ENCODE measurements at places on chromosomes 7 and 10. TPM values are rescaled to one million over a fixed set of nuclear protein-coding genes. Genes with fewer than 3 reads are reported as not detected.

The NCAPG2 gene
- 35.0 TPM for total RNA-seq

The SLC13A4 gene
- total RNA-seq, result 3.3 TPM

The HHEX gene
- 0.49 TPM for total RNA-seq

The CAMK2B gene
- total RNA-seq, result 6.4 TPM

The IDI2 gene
- not detected for total RNA-seq

The LEP gene
- total RNA-seq, result under 0.01 TPM

The OR6V1 gene
- not detected for total RNA-seq

The TRIM50 gene
- not detected for total RNA-seq

The RADIL gene
- 0.25 TPM for total RNA-seq

The LRRC17 gene
- 95.6 TPM for total RNA-seq

The PILRA gene
- 0.27 TPM for total RNA-seq

The ABI1 gene
- 18.6 TPM for total RNA-seq

The LRRC4 gene
- total RNA-seq, result not detected

The FHIP2A gene
- 36.6 TPM for total RNA-seq

The COL1A2 gene
- 32,213 TPM for total RNA-seq

The OR13A1 gene
- not detected for total RNA-seq

The GJC3 gene
- not detected for total RNA-seq

The TMEM72 gene
- not detected for total RNA-seq

The HMX2 gene
- total RNA-seq, result not detected

The UCN3 gene
- total RNA-seq, result not detected

The GJD4 gene
- not detected for total RNA-seq

The OR2A42 gene
- total RNA-seq, result not detected

The COL28A1 gene
- total RNA-seq, result 0.09 TPM

The ATRNL1 gene
- total RNA-seq, result 7.3 TPM

The EVX1 gene
- not detected for total RNA-seq

The CHAT gene
- not detected for total RNA-seq

The AGK gene
- 28.7 TPM for total RNA-seq

The ADAP1 gene
- total RNA-seq, result 0.57 TPM

The HOXA10 gene
- 0.08 TPM for total RNA-seq

The CUTC gene
- 18.3 TPM for total RNA-seq

The JCAD gene
- 27.9 TPM for total RNA-seq

The SCART1 gene
- total RNA-seq, result 1.6 TPM

The SPAG6 gene
- total RNA-seq, result not detected

The TMEM213 gene
- 0.33 TPM for total RNA-seq

The NXPH1 gene
- not detected for total RNA-seq

The STEAP1 gene
- total RNA-seq, result 83.4 TPM

The PUS7 gene
- 5.8 TPM for total RNA-seq

Measured in fibroblast of the aortic adventitia (primary cell).